ENCODE measurements at places on chromosomes 1 and 21.

DNA sequence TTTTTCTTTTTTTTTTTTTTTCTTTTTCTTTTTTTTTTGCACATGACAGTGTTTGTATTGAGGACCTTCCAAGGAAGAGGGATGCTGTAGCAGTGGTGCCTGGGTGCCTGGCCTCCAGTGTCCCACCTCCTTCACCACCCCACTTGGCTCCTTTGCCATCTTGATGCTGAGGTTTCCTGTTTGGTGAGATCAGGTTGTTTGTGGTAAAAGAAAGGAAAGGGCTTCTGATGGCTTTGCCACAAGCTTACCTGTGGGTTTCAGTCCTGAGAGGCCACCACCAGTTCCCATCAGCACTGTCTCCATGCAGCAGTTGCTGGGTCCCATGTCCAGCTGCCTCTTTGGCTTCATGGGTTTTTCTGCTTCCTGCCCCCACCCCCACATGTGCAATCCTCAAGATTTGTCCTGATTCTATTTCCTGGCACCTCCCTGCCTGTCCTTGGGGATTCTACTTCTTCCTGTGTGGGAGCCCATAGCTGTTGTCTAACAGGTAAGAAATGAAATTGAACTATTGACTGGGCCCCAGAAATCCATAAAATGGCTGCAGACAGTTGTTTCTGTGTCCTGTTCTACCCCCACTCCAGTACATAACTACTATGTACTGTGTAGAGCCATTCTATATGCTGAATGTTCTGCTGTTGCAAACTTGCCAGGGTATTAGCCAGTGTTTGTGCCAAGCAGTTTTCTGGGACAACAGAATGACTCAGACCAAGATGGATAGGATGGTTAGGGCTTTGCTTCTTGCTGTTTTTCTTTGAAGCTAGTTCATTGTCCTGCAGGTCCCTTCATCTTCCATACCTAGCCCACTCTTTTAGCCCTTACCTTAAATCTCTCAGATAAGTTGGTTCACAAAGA lies 4.2 kb upstream of the CCDC28B start:
- no peak for DNase-seq

- no peak for DNase-seq
Observed at GRCh38 chr1:91672601-91673161, 172.0 kb downstream of the CDC7 start.

GRCh38 chr1:203777596-203777995 lies 12.6 kb downstream of the LAX1 start:
- DNase-seq, result no peak

DNA sequence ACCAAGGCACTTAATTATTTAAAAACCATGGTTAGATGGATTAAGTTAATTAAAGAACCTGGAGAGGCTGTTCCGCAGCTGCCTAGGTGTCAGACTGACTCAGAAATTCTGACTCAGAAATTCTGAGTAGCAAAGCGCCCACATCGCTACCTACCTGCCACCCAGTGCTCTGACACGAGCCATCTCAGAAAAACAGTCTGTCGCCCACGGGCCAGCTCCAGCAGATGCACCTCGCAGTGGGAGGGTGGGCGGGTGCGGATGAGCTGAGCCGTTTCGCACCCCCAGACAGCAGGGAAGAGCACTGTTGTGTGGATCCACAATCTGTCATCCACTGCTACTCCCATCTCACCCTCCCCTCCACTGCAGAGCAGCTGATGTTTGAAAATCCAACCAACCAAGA lies 13.5 kb downstream of the KCNK1 start:
- no peak for DNase-seq

DNA sequence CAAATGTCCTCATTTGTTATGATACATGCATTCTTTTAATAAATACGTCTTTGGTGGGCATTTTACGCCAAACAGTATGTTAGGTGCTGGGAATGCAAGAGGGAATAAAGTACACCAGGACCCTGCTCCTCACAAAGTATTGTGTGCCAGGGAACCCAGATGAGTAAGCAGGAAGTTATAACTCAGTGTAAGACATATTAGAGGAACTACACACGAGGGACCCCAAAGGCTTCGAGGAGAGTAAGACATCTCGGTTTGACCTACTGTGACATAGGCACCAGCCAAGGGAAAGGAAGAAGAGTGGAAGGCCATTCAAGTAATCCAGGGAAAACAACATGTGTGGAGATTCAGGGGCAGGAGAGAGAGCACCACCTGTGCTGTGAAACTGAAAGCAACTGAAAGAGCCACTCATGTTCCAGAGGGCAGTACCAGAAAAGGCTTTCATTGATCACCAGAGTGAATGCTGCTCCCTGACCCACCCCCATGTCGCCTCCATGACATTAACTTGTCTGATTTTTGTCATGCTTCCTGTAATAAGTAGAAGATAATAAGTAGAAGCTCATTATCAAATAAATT lies 542.5 kb upstream of the PKN2 start:
- DNase-seq, result no peak

GRCh38 chr1:244964112-244964971 lies 100.0 kb upstream of the HNRNPU start:
- no peak for DNase-seq

- no peak for DNase-seq
Observed at GRCh38 chr1:99644279-99645004, 1.5 kb upstream of the PALMD start.

- no peak for DNase-seq
Observed at GRCh38 chr1:222624214-222624613, 6.3 kb downstream of the MIA3 start.
